ENCODE measurements at places on chromosomes 4 and X.

DNA sequence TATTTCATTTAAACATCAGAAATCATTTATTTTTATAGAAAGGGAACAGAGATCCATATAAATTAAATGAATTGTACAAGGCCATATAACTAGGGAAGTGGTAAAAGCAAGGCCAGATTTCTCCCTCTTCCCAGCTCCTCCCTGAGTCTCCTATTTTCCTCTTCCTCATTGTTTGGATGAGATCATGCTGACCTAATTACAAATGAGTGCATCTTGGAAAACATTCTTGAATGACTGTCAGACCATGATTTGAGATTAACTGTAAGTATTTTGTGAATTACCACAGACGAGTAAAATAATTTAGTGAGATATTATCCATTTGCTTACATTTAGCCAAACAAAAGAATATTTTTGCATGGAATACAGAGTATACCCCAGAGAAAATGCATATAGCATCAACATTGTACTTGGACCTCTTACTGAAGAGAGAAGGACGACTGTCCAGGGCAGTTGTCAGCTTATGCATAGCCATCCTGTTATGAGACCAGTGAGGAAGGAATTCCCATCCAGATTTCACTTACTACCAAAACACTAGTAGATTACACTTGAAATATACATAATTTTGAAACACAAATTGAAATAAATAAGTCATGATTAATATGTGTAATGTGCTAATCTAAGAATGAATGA lies 47.3 kb downstream of the SLAIN2 start:
- no peak for DNase-seq

DNA sequence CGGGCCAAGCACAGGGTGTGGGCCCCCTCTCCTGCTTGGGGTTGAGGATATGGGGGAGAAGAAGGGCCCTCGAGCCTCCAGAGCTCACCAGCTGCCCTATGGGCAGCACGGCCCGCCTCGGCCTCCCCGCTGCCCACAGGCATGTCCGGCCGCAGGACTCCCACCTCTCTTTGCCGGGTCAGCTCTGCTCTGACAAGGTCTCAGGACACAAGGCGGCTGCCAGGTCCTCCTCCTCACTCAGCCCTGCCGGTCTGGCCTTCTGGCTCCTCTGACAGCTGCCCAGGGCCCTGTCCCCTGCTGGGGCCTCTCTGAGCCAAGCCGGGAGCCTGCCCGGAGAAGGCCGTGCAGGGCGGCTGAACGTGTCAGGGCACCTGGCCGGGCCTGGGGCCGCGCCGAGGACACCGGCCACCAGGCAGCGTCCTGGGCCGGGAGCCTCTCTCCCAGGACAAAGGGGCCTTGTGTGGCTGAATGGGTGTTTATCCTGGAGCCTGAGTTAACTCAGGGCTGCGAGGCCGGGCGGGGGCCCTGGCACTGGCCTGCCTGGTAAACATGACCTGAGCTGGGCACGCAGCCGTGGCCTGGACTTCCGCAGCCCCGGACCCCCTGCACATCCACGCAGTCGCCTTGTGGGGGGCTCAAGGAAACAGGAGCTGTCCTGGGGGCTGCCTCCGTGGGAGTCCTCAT lies 25.7 kb downstream of the TACC3 start:
- no peak for DNase-seq

GRCh38 chr4:105414316-105414715 lies 59.5 kb downstream of the PPA2 start:
- DNase-seq = no peak

GRCh38 chrX:136689436-136689835 lies 41.5 kb downstream of the CD40LG start:
- DNase-seq = peak; percentile 16

DNA sequence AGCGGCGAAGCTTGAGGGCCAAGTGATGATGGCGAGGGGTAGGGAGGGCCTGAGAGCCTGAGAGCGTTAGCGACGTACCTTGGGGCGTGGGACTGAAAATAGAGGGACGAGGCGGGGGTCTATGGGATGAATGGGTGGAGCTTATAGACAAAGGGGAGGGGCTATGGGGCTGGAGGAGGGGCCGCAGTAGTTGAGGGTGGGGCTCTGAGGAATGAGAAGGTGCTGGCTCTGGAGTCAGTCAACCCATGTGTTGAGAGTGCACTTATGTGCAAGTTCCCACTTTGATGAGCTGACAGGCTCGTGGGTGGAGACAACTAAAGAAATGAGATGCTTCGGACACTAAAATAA lies 488 bp downstream of the TBC1D25 start:
- DNase-seq = no peak

GRCh38 chrX:131734621-131735020 lies 190.7 kb downstream of the OR13H1 start:
- peak; percentile 74 for DNase-seq

DNA sequence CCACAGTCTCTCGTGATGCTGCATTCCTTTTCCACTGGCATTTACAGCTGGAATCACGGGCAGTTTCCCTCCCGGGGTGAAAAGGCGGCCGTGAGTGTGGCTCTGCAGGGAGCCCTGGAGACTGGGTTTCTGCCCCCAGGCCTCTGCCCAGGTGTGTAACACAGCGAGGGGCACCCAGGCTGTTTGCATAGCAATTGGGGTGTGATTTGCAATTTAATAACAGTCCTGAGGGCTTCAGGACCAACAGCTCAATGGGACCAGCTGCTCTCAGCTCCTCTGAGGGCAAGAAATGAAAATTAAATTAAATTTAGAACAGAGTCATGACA lies 99.0 kb upstream of the SHOX start:
- no peak for DNase-seq

DNA sequence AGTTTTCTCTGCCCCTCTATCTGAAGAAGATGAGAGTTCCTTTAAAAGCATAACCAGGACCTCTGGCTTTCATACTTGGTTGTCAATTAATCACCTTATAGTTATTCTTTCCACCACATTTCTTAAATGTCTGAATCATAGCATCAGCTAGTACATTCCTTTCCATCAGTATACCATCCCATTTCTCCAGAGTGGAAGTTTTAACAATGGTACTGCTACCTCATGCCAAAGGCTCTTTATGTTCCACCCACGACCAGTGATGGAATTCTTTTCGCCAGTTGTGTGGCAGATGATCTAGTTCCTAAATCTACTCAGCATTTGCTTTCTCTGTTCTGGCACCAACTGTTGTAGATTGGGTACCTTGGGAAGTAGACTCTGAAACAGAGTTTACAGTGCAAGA lies 379.8 kb downstream of the ZNF674 start:
- peak; percentile 13 for DNase-seq

- no peak for DNase-seq
Measured at GRCh38 chr4:120509222-120509621, 413.3 kb downstream of the PRDM5 start.

All from astrocyte of the cerebellum (primary cell).